Activated T-helper 17 cell treated with anti-CD3 and anti-CD28 coated beads, Interleukin-2, amount 50 U/mL, for 72 hours (primary cell): ENCODE measurements at places on chromosomes 12 and 14. TPM values are rescaled to one million over a fixed set of nuclear protein-coding genes. Genes with fewer than 3 reads are reported as not detected.

GRCh38 chr14:80388980-80389711, 177.8 kb upstream of the DIO2 start:
- ATAC-seq, result no peak

HPD gene
- not detected for total RNA-seq

DNA sequence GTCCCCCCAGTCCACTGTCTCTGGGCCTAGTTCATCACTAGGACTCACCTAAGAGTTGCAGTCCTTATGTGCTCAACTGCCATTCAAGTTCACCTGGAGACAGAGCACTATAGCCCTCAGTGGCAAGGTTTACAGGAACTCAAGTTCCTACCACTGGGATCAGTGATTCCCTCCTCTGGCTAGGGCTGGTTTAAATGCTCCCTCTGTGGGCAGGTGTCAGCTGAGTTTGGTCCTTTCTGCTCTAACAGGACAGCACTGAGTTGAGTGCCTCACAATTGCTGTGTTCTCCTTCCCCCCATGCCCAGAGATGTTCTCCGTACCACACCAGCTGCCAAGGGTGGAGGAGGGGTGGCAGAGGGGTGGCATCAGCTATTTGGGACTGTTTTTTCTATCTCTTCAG, 20.8 kb upstream of the SAV1 start:
- ATAC-seq, result no peak

DNA sequence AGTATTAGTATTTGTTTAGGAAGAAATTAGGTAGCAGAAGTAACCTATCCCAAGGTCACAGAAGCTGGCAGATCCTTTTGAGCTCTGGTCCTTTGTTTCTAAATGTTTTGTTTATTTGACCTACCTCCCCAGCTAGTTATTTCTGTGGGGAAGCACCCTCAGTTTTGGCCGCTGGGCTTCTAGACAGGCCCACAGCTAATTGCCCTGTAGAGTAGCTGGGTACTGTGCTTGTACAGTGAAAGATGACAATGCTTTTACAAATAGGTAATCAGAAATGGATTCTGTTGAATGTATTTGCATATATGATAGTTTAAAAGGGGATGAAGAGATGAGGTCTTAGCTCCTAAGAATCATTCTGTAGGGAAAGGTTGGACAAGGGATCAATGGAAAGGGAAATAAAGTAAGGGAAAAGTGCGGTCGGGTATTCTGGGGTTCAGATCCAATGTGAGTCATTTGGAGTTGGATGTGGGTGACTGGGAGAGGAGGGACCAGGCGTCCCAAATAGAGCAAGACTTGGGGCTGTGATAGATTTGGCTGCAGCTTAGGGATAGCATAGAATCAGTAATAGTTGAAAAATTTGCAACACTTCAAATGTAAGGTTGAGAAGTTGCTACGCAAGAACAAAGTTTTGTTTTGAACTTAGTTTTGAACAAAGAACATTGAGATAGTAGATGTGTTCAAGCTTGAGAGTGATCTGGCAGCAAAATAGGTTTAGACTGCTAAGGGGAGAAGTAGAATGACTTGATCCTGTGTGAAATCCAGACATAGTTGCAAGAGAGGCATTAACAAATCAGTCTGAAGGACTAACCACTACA, 3.6 kb downstream of the NUDT4 start:
- no peak for ATAC-seq

DNA sequence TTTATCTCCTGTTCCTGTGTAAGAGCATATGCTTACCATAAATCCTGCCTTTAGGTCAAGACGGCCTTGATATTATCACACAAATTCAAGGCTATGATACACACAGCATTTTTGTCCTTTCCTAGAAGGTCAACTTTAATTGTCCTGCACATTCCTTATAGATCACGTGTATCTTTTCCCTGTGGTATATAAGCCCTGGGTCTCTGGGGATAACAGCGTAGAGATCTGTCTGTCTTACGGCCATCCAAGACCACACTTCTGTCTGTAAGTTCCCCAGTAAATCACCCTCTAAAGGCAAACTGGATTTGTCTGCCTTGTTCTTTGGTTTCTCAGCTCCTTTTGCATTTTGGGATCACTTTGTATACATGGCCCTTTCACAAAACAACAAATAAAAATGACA, 69.5 kb upstream of the TCL1B start:
- no peak for ATAC-seq

ERBB3 gene
- 0.56 TPM for total RNA-seq

KCNK13 gene
- 0.30 TPM for total RNA-seq

DNA sequence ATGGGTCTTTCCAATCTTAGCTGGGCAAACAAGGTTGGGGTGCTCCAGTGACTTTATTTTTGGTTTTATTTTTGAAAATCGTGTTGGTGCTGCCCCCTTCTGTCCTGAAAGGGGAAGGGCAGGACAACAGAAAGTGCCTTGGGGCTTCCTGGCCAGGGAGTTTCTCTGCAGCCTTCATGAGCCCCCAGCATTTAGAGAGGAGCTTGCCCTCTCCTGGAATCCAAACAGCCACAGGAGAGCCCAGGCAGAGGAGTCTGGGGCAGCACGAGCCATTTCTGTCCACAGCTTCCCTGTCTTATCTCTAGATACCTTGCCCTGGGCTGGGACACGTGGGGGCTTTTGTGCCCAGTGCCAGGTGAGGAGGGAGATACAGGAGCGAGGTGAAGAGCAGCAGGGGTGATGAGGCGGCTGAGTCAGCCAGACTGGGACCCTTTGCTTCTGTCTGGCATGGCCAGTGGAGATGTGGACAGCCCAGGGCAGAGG, 4.4 kb upstream of the C1RL start:
- ATAC-seq, result no peak

GRCh38 chr14:101200650-101201516, 297.4 kb upstream of the RTL1 start:
- ATAC-seq, result no peak

GRCh38 chr14:39219075-39219499, 14.6 kb upstream of the MIA2 start:
- ATAC-seq, result no peak

MYO1A gene
- 5.1 TPM for total RNA-seq

- ATAC-seq, result no peak
These were observed 148.9 kb downstream of the CHST11 start for GRCh38 chr12:104605685-104606084.

GLI1 gene
- total RNA-seq, result 0.48 TPM

DNA sequence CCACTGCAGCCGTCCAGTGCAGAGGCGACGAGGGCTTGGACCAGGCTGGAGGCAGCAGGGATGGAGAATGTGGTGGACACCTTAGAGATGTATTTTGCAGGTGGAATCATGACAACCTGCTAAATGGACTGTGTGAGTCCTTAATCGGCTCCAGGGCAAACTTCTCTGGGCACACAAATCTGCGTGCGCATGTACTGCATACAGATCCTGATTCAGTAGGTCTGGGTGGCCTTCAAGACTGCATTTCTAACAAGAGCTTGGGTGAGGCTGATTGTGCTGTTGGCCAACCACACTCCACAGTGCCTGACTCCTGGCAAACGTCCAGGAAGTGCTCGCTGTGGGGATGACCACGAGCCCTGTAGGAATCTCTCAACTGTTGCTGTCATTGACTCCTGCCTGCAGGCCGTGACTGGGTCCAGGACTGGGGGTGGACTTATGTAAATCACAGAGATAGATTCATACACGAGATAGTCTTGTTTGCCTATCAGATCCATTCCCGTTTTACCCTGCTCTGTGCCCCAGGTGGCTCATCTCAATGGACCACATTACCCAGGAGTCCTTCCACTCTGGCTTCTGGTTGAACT, 27.2 kb downstream of the JDP2 start:
- no peak for ATAC-seq

- no peak for ATAC-seq
These were observed 176.4 kb downstream of the ANO2 start for GRCh38 chr12:5768581-5769196.

GRCh38 chr12:1605129-1606020, 11.0 kb upstream of the FBXL14 start:
- ATAC-seq, result peak; percentile 64

GRCh38 chr14:32044454-32044853, 32.6 kb upstream of the ARHGAP5 start:
- no peak for ATAC-seq

SPTLC2 gene
- 17.4 TPM for total RNA-seq
